ENCODE measurements at places on chromosomes 1 and 21.

GRCh38 chr1:235319255-235319654 lies 8.7 kb downstream of the ARID4B start:
- no peak for DNase-seq

DNA sequence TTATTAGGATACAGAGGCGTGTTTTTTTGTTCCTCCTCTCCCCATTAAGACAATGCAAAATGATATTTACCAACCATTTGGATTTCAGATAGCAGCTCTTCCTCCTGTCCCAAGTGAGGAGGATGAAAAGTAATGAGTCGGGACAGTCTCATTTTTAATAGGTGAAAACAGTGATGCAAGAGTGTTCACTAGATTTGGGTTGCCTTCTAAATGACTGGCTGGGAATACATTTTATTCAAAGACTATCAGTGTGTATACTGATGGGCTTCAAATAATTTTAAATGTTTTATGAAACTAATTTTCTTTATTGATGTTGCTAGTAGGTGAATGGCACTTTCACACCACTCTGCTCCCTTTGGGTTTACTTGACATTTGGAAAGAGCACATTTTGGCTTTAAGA lies 2.1 kb downstream of the RCOR3 start:
- DNase-seq, result no peak

DNA sequence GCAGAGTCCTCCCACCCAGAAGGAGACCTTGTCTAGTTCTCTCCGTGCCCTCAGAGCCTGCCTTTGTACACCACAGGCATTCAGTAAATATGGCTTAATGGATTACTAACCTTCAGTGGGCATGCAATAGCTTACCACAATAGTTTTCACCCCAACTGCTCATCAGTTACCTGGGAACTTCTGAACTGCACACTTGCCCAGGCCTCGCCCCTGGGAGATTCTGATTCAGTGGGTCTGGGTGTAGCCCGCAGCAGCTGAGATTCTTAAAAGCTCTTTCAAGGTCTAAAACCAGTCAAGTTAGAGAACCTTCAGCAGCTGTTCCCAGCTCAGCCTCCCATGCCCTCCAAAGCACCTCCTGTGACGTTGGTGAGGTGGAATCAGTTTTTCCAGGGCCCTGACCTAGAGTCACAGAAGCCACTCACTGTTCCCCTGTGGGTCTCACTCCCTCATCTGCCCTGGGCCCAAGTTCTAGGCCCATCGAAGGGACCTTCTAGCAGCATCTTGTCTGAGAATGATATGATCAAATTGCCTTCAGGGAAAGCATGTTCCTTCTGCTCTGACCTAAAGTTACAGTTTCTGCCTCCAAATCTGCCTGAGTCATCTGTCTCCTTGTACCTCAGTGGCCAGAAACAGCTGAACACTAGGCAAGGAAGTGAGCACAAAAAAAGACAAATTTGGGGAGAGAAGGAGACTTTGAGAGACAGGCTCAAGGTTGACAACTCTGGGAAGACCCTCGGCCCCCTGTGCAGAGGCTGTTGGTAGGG lies 10.8 kb downstream of the ASAP3 start:
- DNase-seq, result no peak

GRCh38 chr1:76622774-76623528 lies 244.3 kb upstream of the ST6GALNAC5 start:
- no peak for DNase-seq

- DNase-seq, result no peak
These were observed 81.5 kb downstream of the PTGER3 start for GRCh38 chr1:70966018-70966638.

GRCh38 chr1:166489670-166490436 lies 323.1 kb upstream of the FAM78B start:
- peak; percentile 15 for DNase-seq

- DNase-seq, result no peak
These were observed 39.3 kb upstream of the CSF3R start for GRCh38 chr1:36522021-36522420.

GRCh38 chr21:30333736-30334135 lies 3.8 kb downstream of the KRTAP27-1 start:
- DNase-seq, result no peak

GRCh38 chr21:15140321-15141019 lies 75.7 kb upstream of the NRIP1 start:
- no peak for DNase-seq

DNA sequence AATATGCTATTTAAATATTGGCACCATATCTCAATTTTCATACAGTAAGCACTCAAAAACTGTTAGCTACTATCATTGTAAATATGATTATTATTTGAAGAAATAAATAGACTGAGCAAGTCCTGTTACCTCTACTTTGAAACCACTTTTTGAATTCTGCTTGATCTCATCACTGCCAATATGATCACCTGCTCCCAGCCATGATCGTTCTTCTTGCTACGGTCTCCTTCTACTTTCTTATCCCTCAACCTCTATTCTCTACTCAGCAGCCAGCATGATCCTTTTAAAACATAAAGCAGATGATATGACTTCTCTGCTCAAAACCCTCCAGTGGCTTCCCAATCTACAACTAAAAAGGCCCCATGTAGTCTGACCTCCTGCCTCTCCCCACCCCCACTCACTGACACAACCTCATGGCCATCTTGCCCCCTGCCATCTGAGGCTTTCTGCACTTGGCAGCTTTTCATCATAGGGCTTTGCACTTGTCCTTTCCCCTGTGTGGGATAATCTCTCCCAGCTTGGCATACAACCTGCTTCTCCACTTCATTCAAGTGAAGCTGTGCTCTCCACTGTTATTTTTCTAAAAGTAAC lies 27.2 kb downstream of the CD34 start:
- no peak for DNase-seq

GRCh38 chr1:62389531-62389930 lies 47.3 kb upstream of the USP1 start:
- no peak for DNase-seq

- peak; percentile 22 for DNase-seq
These were observed 5.7 kb downstream of the DOCK7 start for GRCh38 chr1:62682531-62682930.

DNA sequence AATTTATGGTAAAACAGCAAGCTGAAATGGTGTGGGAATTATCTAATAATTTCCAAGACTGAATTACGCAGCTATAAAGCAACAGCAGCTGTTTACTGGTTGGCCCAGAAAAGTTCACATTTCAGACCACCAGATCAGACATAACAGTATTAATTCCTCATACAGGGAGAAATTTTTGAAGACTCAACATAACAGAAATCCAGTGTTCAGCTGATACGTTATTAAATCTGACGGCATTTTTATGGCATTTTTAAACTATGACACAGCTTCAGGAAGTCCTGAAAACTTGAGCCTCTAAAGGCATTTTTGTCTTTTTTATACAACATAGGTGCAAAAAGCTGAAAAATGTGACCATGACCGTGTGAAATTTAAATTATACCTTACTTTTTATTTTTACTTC lies 91.2 kb downstream of the APP start:
- DNase-seq, result peak; percentile 27

GRCh38 chr1:207992677-207993236 lies 81.8 kb upstream of the CD34 start:
- no peak for DNase-seq

DNA sequence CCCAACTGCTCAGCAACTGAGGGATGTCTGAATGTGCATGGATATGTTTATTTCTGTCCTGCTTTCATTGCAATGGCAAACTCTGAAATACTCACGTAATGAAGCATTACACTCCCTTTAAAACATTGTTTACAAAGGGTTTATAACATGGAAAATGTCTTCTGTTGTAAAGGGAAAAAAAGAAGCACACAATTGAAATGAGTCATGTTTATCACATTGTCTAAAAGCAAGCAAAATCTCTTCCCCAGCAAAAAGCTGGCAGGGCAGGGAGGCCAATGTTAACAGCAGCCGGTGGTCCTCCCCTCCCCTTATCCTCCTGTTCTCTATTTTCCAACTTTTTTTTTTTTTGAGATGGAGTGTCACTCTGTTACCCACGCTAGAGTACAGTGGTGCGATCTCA lies 3.9 kb upstream of the EFNA1 start:
- no peak for DNase-seq

- DNase-seq, result peak; percentile 98
These were observed 25.6 kb upstream of the CDC42BPA start for GRCh38 chr1:227343727-227344551.

DNA sequence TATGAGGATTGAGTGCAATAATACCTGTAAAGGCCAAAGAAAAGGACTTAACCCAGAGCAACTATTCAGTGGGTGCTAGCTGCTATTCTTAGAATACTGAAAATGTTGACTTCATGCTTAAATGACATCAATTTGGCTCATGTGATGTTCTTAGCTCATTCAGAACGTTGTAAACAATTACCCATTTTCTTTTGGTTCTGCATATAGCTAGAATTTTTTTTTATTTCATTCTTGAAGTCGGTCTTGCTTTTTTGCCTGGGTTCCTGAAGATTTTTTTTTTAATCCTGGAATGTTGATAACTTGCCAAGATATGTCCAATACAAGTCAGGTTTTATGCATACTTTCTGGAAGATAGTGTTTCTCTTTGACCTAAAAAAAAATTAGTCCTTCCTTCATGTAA lies 772.0 kb downstream of the LTN1 start:
- no peak for DNase-seq

- DNase-seq, result no peak
These were observed 211.6 kb downstream of the LRRC40 start for GRCh38 chr1:69993810-69994209.

GRCh38 chr1:1551524-1552262 lies 11.3 kb upstream of the TMEM240 start:
- no peak for DNase-seq

- DNase-seq, result no peak
These were observed 231.1 kb upstream of the RUNX1 start for GRCh38 chr21:35280231-35280630.

GRCh38 chr1:84277343-84278059 lies 24.0 kb upstream of the SAMD13 start:
- DNase-seq, result no peak

GRCh38 chr1:38788341-38789336 lies 70.9 kb downstream of the RRAGC start:
- DNase-seq, result no peak

- no peak for DNase-seq
These were observed 230.6 kb downstream of the TNR start for GRCh38 chr1:175512637-175513412.

- peak; percentile 46 for DNase-seq
These were observed 776 bp downstream of the KDM1A start for GRCh38 chr1:23019863-23020625.

DNA sequence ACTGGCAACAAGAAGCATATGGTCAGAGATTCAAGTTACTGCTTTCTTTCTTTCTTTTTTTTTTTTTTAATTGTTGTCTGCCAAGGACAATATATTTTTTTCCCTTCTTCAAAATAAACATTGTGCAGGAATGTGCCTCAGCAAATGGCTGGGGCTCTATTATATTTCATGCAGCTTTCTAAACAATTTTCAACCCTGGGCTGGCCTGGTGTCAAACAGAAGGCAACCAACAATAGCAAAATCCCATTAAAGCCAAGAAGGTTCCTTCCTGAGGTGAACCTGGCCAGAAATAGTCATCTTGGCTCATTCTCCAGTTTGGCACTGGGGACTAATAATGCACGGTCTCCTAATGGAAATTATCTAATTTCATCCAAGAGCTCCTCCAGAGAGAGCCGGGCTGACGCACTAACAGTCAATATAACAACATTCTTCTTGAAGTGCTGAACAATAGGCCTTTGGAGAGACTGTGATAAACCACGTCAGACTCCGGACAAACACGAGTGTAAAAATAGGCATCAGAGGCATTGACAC lies 35.7 kb upstream of the HLX start:
- DNase-seq, result no peak

DNA sequence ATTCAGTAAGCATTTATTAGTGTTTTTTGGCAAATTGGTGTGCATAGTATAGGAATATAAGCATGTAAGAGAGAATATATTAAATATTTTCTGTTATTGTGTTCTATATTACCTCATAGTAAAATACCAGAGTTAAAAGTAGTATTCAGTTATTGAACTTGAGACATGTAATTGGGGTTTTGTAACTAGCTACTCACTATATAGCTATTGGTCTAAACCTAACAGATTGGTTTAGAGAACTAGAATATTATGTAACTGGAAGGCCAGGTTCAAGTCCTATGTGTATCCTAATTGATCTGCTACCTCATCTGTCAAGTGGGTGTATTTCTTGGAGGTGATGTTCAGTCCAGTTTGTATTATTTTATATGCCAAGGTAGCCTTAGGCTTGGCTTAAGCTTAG lies 26.3 kb downstream of the CLIC4 start:
- peak; percentile 32 for DNase-seq

- peak; percentile 44 for DNase-seq
These were observed 172.4 kb downstream of the NFIA start for GRCh38 chr1:61254634-61255357.

DNA sequence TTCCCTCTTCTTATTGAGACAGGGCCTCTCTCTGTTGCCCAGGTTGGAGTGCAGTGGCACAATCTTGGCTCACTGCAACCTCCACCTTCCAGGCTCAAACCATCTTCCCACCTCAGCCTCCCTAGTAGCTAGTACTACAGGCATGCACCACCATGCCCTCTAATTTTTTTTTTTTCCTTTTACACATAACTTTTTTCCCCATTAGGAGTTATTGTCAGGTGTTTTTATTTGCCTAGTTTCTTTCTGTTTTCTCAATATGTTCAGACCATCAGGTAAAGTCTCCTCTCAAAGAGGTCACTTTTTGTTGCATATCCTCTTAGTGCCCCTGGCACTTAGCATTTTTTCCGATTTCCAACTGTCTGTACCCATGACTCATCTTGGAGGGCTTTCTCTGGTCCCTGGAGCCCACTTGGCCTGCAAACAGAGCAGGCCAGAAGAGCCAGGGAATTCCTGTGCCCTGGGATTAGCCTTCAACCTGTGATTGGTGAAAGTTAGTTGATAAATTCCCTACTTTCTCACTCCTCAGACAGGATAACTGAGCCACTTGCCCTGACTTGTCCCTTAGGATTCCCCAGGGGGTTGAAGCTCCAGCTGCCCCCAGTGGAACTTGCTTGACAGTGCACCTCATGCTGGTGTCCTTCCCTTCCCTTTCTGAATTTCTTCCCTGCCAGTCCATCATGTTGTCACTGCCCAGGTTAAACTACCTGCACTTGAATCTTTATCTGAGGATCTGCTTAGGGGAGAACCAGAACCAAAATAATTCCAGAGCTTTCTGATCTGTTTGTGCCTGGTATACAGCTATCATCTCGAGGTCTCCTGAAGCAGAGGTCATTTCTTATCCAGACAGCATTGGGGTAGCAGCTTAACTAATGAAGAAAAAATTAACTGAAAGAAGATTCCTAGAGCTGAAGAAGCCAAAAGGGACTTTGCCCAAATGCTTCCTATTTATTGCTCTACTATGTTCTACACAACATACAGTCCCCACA lies 2.4 kb downstream of the NTPCR start:
- DNase-seq, result peak; percentile 50

GRCh38 chr1:56142301-56142700 lies 437.1 kb downstream of the PLPP3 start:
- DNase-seq, result no peak

Data from HCEC 1CT (cell line).